ENCODE measurements at places on chromosomes 12 and 14.

- DNase-seq: no peak
Observed at GRCh38 chr12:52349196-52349595, 18.1 kb downstream of the KRT85 start.

GRCh38 chr12:106790020-106790419, 15.5 kb downstream of the RIC8B start:
- no peak for DNase-seq

DNA sequence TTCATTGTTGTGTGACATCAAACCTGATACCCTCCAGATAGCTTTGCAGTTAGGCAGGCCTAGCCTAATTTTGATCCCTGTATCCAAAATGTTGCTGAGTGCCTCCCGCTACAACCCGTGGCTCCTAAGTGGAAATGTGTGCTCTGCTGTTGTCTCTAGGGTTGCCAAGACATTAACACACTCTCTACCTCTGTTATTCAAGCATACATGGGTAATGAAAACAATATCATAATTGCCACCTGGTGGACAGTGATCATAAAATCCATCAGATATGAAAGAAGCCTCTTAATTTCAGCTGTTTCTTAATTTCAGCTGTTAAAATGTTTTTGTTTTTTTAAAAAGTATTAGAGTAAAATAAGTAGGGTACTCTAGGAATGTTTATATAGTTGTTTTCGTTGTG, 93.5 kb downstream of the PLEKHA5 start:
- DNase-seq: no peak

DNA sequence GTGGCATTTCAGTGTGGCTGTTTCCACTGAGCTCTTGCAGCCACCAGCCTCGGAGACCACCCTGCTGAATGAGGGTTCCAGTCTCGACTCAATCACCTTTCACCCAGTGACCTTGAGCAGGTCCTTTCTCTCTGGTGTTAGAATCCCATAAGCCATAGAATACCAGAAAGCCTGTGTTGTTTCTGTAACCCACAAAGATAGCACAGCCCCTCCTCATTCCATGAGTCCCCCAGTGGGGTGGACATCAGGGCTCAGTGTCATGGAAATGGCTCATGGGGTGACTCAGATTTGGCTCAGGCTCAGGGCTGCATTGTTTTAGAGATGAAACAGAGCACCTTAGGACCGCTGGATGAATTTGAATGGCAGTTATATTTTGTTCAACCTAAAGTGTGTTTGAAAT, 171.5 kb downstream of the PTPN11 start:
- no peak for DNase-seq

DNA sequence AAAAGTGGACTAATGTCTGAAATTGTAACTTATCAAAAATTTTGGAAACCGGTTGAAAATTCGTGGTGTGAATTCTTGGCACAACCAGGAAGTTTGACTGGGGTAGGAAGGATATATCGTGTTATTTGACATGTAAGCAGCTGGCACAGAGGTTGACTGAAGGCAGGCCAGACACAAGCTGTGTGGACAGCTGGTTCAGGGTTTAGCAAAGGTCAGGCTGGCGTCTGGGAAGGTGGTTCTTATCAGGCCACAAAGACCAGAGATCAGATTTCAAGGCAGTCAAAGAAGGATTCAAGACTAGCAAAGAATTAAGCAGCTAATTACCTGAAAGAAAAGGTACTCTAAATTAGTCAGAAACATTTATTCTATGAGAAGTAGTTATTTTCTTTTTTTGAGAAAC, 450.2 kb upstream of the MDGA2 start:
- no peak for DNase-seq

DNA sequence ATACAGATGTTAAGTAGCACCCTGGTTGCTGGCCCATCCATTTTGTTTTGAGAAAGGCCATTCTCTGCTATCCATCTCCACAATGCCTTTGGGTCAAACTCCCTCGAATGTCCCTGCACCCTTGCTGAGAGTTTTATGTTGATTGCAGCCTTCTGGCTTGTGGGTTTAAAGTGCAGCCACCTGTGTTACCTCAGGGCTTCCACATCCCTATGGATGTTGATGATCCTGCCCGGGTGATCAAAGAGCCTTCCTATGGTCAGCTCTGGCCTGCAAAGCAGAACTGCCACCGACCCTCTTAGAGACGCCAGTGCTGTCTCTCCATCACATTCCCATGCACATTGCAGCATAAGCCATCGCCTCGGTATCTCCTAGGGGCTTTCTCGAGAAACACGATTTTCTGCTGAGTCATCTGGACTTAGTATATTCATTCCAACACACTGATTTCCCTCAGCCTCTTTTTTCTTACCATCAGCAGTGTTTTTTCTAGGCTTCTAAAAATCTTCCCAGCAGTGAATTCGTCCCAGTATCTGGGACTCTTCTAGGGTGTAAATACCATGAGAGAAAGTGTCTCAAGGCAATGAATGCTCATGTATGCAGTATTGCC, 585.7 kb upstream of the TMEM132C start:
- DNase-seq: no peak

- DNase-seq: no peak
Observed at GRCh38 chr12:93002293-93003054, 73.4 kb upstream of the EEA1 start.

DNA sequence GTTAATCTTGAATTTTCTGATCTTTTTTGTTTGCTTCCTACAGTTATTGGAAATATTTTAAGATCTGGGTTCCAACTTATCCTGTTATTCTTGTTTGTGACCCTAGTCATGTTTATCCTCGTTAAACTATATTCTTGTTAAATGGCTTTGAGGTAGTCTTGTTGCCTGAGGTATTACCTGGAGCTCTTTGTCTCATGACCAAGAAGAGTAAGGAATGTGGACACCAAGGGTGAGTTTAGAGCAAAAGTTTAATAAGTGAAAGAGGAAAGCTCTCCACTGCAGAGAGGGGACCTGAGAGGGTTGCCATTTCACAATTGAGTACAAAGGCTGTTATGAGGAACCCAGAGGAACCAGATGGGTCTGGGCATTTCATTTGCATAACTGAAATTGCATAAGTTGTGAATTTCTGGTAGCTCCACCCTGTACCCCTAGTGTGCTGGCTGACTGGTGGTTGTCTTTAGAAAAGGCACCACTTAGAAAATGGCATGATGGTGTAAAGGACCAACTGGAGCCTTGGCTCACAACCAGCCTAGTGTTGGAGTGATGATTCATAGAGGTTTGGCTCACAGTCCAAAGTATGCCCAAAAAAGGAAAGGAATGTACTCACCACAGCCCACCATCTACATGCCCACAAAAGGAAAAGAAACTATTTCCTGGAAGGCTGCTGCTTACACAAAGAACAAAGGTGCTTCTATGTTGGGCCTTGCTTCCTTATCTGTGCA, 36.7 kb upstream of the RESF1 start:
- no peak for DNase-seq

GRCh38 chr12:95995238-95996031, 709 bp downstream of the HAL start:
- no peak for DNase-seq

- no peak for DNase-seq
Observed at GRCh38 chr12:85781766-85782165, 54.4 kb downstream of the RASSF9 start.

- no peak for DNase-seq
Observed at GRCh38 chr12:124869059-124869665, 5.5 kb upstream of the SCARB1 start.

GRCh38 chr12:62718762-62719426, 216.1 kb downstream of the PPM1H start:
- DNase-seq: no peak

DNA sequence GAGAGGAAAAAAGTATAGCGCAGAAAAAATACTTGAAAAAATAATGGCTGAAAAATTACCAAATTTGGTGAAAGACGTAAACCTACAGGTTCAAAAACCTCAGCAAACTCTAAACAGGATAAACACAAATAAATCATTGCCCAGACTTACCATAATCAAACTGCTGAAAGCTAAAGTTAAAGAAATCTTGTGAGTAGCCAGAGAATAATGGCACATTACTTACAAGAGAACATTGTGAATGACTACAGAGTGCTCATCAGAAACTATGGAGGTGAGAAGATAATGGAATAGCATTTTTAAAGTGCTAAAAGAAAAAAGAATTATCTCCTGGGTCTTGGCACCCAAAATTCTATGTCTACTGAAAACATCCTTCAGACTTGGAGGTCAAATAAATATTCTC, 36.0 kb downstream of the ATF1 start:
- DNase-seq: no peak

GRCh38 chr12:128823216-128823915, 392 bp downstream of the SLC15A4 start:
- DNase-seq: no peak

DNA sequence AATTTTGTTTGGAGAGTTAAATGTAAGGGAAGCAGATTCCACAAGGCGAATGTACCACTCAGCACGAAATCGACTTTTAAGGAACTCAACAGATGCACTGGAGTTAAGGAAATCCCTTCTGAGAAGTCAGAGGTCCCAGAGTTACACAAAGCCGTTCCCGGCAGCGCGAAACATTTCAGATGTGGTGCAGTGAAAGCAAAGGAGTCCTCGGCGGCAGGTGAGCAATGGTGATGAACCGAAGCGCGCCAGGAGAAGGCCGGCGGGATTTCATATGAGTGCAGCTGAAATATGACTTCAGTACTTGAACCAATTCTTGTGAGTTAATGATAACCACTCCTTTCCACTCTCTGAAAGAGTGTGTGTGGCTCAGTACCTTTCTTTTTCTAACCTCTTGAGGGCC, 183.2 kb downstream of the GRIP1 start:
- no peak for DNase-seq

GRCh38 chr14:63193236-63193635, 11.0 kb upstream of the RHOJ start:
- no peak for DNase-seq

- DNase-seq: no peak
Observed at GRCh38 chr12:68100241-68100640, 59.3 kb downstream of the IFNG start.

DNA sequence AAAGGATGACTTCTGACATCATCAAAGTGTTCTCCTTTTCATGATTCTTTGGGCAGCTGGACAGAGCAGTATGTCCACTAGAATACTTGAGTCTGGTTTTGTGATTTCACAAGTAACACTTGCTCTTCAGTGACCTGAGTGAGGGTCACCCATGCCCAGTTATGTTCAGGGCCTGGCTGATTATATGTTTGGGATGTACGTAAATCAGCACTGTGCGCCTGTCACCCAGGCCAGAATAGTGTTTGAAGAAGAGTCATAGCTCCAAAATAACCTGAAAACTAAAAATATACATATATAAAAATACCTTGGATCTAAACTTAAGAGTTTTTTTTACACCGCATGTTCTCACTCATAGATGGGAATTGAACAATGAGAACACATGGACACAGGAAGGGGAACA, 3.8 kb downstream of the BICD1 start:
- no peak for DNase-seq

GRCh38 chr14:68060198-68060597, 240.6 kb downstream of the RAD51B start:
- DNase-seq: no peak

GRCh38 chr12:51362747-51363342, 16.4 kb upstream of the CELA1 start:
- DNase-seq: no peak

GRCh38 chr14:77187649-77188012, 6.0 kb downstream of the TMEM63C start:
- no peak for DNase-seq

GRCh38 chr12:116406529-116406928, 129.0 kb upstream of the MED13L start:
- DNase-seq: no peak

- no peak for DNase-seq
Observed at GRCh38 chr12:114742363-114742762, 58.4 kb upstream of the TBX3 start.

- DNase-seq: no peak
Observed at GRCh38 chr14:89085737-89086382, 261.4 kb downstream of the TTC8 start.

- no peak for DNase-seq
Observed at GRCh38 chr12:91413581-91414546, 231.2 kb upstream of the DCN start.

DNA sequence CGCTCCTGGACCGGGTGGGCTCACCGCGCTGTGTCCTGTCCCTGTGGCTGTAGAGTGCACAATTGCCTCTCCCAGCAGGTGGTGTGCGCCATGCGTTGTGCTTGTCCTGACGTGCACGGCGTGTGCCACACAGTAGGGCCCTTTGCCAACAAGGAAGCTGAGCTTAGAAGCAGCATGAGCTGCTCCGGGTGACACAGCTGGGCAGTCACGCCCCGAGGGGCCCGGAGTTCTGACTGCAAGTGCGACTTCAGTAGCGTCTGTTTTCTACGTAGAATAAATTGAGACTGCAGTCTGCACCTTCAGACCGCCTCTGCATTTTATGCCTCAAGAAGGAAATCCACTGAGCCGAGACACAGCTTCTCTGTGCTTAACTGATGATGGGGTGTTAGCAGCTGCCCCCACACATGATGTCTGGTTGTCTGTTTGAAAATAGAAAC, 81.6 kb downstream of the ADGRD1 start:
- no peak for DNase-seq

DNA sequence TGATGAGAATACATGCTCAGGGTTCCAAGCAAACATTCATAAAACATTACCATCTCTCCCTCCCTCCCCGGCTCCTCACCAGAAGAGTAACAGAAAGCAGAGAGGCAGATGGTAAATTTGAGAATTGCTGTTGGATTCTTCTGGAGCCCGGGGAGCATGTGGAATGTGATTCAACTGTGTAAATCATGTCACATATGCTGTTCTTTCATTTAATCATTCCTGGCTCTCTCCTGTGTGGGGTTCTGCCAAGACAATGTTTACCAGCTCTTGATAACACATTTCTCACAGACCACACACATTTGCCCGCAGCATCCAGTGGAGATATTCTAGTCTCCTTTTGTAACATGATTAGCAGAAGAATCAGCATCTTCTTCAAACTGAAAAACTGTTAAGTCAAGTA, 23.4 kb upstream of the NR2C1 start:
- DNase-seq: no peak

- DNase-seq: no peak
Observed at GRCh38 chr14:91335191-91336092, 82.2 kb downstream of the CCDC88C start.

- no peak for DNase-seq
Observed at GRCh38 chr14:105500036-105500725, 9.1 kb downstream of the TEDC1 start.

DNA sequence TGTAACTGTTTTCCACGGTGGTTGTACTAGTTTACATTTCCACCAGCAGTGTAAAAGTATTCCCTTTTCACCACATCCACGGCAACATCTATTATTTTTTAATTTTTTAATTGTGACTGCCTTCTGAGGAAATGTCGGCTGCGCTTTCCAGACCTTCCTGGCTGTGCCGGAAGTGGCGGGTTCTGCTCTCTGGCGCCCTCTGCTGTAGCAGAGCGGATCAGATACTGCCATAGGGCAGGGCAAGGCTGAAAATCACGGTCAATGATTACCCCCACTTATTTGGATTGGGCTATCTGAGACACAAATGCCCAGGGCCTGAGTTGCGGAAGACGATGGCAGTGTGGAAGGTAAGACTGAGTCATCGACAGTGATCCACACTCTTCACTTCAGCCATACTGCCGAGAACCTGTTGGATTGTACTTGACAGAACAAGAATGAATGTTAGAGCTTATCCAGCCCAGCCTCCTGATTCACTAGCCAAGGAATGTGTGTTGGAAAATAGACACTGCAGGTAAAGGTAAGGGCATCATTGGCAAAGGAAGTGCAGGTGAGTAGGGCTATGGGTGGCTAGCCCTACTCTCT, 124.2 kb downstream of the NTF3 start:
- DNase-seq: no peak
